ENCODE measurements at places on chromosomes 2 and 18. TPM values are rescaled to one million over a fixed set of nuclear protein-coding genes. Genes with fewer than 3 reads are reported as not detected.

LIPG gene
- 36.3 TPM for total RNA-seq

TUBB8B gene
- total RNA-seq: not detected

MROH2A gene
- 3.6 TPM for total RNA-seq

MREG gene
- 7.3 TPM for total RNA-seq

SP140 gene
- 1.2 TPM for total RNA-seq

NEMP2 gene
- total RNA-seq: 3.8 TPM

HRH4 gene
- 0.13 TPM for total RNA-seq

TXNL1 gene
- total RNA-seq: 58.0 TPM

ACMSD gene
- total RNA-seq: 86.7 TPM

EHBP1 gene
- 66.6 TPM for total RNA-seq
